Activated CD4-positive, alpha-beta T cell treated with anti-CD3 and anti-CD28 coated beads, Interleukin-2, amount 10 ng/mL, durations not matched to agents 7 days and 5 days (primary cell): ENCODE measurements at places on chromosomes 7 and 10. TPM values are rescaled to one million over a fixed set of nuclear protein-coding genes. Genes with fewer than 3 reads are reported as not detected.

GRCh38 chr7:19762631-19763030 lies 10.8 kb downstream of the TMEM196 start:
- no peak for DNase-seq

Gene LGI1
- not detected for total RNA-seq

- DNase-seq: no peak
These were observed 9.8 kb upstream of the CYP2C18 start for GRCh38 chr10:94673614-94674321.

Gene KCNIP2
- total RNA-seq: 3.5 TPM

DNA sequence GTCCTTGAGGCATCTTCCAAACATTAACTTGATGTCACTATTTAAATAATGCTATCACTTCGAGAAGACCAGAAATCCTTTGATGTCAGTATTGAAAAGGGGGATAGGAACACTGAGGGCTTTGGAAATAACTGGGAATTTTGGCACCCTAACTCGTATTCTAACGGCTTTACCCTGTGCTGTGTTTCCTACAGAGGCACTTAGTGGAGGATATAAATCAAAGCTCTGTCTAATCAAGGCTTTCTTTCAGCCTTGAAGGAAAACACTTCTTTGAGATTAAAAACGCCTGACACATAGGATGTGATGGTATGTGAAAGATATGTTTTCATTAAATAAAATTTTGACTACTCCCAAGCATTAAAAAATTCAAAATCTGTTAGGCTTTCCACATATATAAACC lies 62.3 kb downstream of the CREB5 start:
- DNase-seq: no peak

DNA sequence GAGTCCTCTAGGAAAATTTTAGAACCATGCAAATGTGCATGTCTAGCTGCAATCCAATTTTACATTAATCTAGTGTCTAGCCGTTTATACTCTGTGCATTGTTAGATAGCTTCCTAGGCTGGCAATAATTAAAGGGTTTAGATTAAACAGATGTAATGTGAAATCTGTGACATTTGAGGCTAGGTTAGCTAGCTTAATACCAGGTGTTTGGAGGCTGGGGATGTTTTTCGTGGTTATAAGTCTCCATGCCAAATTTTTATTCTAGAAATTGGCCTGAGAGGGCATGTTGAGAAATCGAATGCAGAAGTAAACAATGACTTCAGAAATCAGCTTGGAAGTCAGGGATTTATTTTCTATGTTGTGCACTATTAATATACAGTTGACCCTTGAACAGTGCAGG lies 94.2 kb downstream of the ST7 start:
- DNase-seq: no peak

- DNase-seq: no peak
These were observed 28.2 kb downstream of the GPRIN2 start for GRCh38 chr10:46528171-46528671.

DNA sequence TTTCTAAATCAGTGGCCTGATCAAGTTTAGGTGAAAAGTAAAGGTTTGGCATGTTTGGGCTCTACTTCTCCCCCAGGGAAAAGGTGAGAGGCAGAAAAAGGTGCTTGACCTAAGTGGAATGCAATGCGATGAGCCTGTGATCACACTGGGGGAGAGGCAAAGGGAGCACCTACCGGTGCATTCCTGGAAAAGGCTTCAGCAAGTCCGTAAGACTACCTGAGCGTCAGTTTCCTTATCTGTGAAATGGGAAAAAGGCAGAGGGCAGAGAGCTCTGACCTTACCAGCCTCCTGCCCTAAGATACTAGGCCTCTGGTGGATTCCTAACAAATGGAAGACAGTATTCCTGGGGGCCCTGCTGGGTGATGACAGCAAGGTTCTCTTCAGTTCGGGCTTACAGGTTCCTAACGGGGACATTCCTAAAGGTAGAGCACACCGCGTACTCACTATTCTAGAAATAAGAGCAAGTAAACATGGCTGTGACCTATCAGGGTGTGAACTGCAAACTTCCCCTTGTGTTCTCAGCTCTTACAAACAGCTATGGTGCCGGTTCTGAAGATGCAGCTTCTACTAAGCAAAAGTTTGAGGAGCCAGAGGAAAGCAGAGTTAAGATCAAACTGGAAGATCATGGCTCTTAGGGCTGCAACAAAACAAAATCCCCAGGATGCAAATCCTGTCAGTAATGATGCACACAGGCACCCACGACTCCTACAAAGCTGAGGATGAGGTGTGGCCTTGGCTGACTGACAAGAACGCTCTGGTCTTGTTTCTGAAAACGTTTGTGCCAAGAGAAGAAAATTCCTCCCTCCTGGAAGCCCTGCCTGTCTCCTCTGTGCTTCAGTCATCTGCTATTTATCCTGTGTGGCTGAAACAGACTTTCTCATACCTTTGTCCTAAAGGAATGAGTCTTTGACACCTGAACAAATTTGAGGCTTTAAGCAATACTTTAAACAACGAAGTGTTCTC lies 13.3 kb upstream of the ACSL5 start:
- no peak for DNase-seq

DNA sequence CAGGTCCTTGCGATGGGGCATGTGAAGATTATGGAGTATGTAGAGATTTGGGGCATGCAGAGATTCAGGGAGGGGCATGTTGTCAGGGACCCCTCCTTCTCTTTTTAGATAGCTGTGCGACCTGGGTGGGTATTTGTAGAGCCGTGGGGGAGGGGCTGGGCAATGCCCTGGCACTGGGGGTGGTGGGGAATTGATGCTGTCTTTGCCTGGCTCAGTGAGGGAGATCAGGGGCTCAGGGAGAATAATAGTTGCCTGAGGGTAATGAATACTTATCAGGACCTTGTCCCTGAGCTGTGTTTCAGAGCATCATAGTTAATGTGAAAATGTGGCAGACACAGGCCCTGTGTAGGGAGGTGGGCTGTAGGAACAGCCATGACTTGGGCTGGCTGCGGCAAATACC lies 3.5 kb downstream of the RAMP3 start:
- DNase-seq: no peak

Gene STOX1
- 1.1 TPM for total RNA-seq

- DNase-seq: no peak
These were observed 379.6 kb downstream of the OTUD1 start for GRCh38 chr10:23818484-23818883.

Gene TAS2R41
- total RNA-seq: 0.29 TPM

Gene PTPRZ1
- total RNA-seq: not detected

Gene FAM25G
- not detected for total RNA-seq

DNA sequence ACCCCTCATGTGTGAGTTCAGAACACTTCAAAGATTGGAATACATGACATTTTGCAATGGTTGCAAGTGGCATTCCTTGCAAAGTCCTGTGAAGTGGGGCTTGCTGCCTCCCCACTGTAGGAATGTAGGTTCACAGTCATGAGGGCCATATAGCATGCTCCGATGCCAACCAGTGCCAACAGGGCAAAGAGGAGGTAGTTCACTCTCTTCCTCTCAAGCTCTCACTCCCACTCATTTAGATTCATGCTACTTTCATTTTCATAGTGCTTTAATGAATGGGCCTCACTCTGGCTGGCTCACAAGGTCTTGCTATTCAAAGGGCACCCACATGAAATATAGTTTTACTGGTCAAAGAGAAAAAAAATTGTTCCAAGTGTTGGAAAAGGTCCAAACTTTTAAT lies 169.9 kb upstream of the AOAH start:
- DNase-seq: no peak

- no peak for DNase-seq
These were observed 54.4 kb downstream of the EBF3 start for GRCh38 chr10:129909531-129910256.

GRCh38 chr7:29224726-29225125 lies 30.2 kb downstream of the CHN2 start:
- no peak for DNase-seq

DNA sequence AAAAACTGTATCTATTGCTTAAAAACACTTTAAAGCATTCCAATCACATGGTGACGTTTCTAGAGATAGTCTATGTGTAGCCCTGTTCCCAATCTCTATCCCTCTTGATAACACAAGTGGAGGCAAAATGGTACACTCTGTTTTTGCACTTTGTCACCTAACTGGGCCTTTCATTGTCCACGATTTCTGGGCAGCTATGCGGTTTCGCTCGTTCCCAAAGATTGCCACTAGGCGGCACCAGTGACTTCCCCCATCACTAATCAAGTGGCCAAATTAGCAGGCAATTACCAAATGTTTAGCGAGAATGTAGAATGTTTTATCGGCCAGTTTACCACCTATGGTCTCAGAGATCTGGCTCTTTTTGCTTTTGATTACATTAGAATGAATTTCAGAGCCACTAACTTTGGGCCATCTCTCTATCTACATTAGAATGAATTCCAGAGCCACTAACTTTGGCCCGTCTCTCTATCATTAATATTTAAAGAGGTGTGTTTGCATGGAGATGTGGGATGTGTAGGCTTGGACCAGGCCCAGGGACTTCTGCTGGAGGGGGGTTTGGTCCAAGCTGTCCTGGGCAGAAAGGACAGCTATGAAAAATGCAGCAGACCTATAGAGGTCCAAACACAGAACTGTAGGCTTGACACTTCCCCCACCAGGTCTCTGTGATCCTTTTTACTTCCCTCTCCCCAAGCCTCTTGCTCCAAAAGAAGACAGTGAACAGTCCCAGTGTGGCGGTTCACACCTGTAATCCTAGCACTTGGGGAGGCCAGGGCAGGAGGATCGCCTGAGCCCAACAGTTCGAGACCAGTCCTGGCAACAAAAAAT lies 90.1 kb downstream of the EPC1 start:
- DNase-seq: peak; percentile 72

GRCh38 chr10:98170249-98171117 lies 36.0 kb downstream of the R3HCC1L start:
- peak; percentile 39 for DNase-seq

GRCh38 chr7:557558-557881 lies 37.9 kb upstream of the PDGFA start:
- no peak for DNase-seq

GRCh38 chr7:2172311-2173188 lies 60.2 kb downstream of the MAD1L1 start:
- DNase-seq: no peak

Gene PTPN20
- 0.85 TPM for total RNA-seq

Gene SLC26A4
- total RNA-seq: 2.0 TPM

DNA sequence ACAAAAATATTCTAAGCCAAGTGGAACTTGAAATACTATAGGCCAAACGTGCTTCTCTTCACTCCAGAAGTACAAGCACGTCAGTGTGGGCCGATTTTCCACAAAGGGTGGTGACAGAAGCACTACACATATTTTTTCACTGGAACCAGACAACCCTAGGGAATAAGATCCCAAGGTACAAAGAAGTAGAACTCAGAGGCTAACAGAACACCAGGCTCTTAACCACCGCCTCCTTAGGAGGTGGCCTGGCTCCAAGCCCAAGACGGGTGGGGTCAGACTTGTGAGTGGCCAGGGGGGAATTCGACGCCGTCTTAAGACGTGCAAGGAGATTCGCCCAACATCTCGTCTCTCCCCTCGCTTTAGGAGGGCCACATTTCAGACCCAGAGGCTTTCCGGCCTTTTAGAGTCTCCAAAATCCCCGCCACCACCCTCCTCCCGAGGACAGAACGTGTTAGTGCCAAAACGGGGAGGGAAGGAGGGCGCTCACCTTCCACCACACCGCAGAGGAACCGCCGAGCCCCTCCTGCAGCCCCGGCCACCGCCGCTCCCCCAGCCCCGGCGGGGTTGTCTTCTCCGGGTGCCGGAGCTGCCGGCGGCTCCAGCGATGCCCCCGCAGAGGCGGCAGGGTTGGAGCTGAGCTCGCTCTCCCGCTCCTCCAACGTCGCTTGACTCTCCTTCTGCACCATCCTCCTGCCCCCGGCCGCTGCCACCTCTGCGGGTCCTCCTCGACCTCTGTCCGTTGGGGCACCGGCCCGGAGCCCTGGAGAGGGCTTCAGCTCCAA lies 716 bp downstream of the OGA start:
- DNase-seq: peak; percentile 43

Gene ESYT2
- 116 TPM for total RNA-seq

Gene PRRT4
- 0.21 TPM for total RNA-seq

Gene ANKRD7
- not detected for total RNA-seq

DNA sequence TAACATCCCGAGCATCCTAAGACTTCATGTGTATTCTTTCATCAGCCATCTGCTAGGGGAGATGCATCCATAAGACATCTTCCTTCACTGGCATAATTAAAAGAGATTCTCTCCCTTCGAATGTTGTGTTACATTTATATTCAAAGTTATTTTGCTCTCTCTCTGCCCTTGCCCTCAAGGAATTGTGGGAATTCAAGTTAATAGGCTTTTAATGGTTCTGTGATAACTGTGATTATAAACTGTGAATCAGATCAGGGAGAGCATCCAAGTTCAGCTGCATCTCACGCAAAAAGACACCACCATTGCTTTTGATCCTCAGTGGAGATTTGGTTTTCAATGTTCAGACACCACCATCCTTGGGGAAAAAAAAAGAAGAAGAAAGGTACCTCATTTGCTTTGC lies 9.2 kb upstream of the TEX36 start:
- DNase-seq: no peak

Gene CCDC3
- 0.10 TPM for total RNA-seq

Gene TCF7L2
- 0.60 TPM for total RNA-seq

DNA sequence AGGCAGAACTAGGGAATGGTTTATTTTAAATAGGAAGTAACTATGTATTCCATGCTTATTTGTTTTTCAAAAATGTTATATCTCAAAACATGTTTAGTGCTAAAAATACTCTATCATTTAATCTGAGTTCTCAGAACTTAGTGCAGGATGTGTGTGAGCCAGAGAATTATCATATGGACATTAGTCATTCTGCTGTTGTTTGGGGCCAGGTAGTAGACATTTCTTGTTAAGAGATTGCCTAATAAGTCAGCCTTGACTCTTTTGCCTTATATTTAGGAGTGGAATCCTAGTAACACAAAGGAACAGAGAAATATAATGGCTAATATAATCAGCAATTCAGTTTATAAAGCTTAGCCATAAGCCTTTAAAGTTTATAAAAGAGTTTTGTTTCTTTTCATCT lies 149.8 kb downstream of the CCSER2 start:
- no peak for DNase-seq

GRCh38 chr10:124302951-124303505 lies 115.7 kb downstream of the OAT start:
- DNase-seq: no peak

DNA sequence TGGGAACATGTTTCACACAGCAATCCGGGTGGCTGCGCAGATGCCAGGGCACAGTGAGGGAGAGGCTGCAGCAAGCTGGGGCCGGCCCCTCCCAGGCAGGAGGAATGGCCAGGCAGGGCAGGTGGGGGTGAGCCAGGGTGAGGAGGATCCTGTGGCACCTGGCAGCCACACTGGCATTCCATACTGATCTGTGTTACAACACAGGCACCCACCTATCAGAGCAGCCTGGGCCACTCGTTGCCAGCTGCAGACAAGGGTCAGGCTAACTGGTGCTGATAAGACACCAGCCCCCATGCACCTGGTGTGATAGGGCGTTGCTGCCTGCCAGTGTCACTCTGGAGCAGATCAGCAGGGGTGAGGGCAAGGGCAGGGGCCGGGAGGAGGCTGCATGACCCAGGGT lies 16.6 kb upstream of the RET start:
- DNase-seq: no peak

- no peak for DNase-seq
These were observed 648.3 kb downstream of the TNS3 start for GRCh38 chr7:46933596-46933995.

GRCh38 chr10:125362950-125363349 lies 202.6 kb upstream of the CTBP2 start:
- DNase-seq: no peak

Gene UBTD1
- total RNA-seq: 0.72 TPM

Gene TEX47
- total RNA-seq: not detected

- DNase-seq: no peak
These were observed 2.9 kb downstream of the NFKB2 start for GRCh38 chr10:102398172-102399020.

Gene HPS6
- total RNA-seq: 18.3 TPM
